Adipocyte (in vitro differentiated cells): ENCODE measurements at places on chromosomes 3 and 15.

DNA sequence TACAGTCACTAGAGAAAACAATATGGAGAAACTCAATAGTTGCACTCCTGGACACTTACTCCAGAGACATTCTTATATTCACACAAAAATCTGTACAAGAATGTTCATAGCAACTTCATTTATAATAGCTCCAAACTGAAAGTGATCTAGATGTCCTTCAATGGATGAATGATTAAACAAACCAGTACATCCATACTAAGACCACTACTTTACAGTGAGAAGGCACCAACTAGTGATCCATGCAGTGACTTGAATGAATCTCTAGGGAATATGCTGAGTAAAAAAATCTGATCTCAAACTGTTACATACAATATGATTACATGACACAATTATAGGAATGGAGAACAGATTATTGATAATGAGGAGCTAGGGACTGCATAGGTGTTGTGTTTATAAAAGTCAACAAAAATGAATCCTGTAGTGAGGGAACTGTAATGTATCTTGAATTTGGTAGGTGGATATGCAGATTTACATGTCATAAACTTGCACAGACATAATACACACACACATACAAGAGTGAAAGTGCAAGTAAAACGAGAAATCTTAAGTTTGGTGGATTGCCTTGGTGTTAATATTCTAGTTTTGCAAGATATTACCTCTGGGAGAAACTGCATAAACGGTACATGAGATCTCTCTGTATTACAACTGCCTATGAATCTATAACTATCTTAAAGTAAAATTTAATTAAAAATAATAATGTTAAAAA, 85.7 kb downstream of the SPATA16 start:
- no peak for DNase-seq

- no peak for DNase-seq
These were observed 9.9 kb upstream of the RFT1 start for GRCh38 chr3:53139906-53140846.

- DNase-seq, result no peak
These were observed 10.3 kb downstream of the ACSBG1 start for GRCh38 chr15:78224023-78224411.

- DNase-seq, result peak; percentile 37
These were observed 2.8 kb downstream of the TBC1D23 start for GRCh38 chr3:100263583-100263982.

DNA sequence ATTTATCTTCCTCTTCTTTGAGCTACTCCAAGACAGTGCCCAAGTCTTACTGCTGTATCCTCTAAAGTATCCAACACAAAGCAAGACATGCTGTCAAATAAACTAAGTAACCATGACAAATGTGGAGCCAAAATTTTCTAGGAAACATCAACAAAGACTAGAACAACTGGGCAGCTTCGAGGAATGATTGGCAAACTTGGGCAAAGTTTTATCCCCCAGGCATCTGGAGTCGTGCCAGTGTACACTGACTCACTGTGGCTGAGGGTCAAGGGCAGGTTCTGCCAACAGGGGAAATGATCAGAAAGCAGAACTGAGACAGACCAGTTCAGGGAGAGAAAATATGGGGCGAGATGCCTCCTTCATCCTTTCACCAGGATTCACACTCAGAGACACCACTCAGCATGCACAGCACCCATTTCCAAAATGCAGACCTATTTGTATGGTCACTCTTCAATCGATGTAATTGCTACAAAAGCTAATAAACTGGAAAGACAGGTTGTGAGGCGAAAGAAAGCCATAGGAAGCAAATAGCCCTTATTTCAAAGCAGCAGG, 65.8 kb downstream of the MB21D2 start:
- DNase-seq, result peak; percentile 81

DNA sequence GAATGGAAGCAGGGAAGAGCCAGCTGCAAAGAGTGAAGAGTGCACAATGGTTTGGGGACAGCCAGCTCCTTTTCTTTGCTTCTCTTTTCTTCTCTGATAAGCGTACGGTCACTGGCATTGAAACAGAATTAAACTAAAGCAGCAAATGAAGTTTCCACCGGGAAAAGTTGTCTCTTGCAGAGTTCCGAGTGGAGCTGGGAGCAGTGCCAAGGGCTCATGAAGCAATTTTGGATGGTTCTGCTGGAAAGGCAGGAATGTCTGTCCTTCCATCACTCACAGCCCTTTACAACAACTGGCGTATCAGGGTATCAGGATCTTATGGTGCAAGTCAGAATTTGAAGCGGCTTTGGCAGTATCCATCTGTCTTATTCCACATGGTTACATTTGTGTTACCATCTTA, 1042.9 kb downstream of the NTRK3 start:
- DNase-seq, result no peak

GRCh38 chr3:195260280-195260905, 10.6 kb downstream of the XXYLT1 start:
- DNase-seq, result peak; percentile 16

GRCh38 chr3:72143322-72143721, 358.4 kb upstream of the PROK2 start:
- peak; percentile 43 for DNase-seq

GRCh38 chr3:147656023-147656422, 246.9 kb downstream of the ZIC1 start:
- DNase-seq, result no peak

DNA sequence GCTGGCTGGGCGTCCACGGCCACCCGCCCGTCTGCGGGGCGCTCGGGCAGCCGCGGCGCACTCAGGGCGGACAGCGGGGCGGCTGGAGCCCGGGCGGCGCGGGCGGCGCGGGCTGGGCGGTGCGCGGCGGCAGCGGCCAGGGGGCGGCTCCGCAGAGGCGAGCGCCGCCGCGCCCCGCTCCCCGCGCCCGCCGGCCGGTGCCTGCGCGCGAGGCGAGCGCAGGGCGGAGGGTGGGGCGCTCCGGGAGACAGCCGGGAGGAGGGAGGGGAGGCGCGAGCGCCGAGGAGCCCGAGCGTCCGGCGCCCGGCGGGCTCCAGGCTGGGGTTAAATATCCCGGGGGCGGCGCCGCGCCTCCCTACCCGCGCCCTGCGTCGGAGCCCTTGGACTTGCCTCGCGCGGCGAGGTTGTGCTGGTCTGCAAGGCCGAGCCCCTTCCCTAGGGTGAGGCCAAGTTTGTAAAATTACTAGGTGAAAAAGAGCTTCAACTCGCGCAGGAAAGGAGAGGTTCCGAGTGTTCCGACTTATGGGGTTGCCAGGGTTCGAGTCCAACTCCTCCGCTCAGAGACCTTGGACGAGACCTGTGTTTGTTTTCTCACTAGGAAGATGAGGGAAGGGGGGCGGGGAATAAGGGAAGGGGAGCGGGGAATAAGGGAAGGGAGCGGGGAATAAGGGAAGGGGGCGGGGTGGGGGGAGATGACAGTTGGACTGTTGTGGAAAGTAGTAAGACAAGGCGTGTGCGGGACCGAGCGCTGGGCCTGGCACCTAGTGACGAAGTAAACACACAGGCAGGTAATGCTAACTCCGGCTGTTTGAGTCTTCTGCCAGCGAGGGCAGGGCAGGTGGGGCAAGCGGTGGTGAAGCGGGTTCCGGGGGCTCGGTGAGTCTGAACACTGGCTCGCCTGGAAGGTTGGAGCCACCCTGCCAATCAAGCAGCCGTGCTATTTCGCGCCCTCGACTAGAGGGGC, at the start of gene TNFAIP8L3:
Gene TNFAIP8L3 (minus strand): TSS at position 301 of the 964 bp plus-strand sequence. CDS start 311 bp downstream, outside the sequence.
- DNase-seq, result peak; percentile 67

GRCh38 chr15:92231461-92231860, 162.2 kb upstream of the ST8SIA2 start:
- DNase-seq, result no peak

DNA sequence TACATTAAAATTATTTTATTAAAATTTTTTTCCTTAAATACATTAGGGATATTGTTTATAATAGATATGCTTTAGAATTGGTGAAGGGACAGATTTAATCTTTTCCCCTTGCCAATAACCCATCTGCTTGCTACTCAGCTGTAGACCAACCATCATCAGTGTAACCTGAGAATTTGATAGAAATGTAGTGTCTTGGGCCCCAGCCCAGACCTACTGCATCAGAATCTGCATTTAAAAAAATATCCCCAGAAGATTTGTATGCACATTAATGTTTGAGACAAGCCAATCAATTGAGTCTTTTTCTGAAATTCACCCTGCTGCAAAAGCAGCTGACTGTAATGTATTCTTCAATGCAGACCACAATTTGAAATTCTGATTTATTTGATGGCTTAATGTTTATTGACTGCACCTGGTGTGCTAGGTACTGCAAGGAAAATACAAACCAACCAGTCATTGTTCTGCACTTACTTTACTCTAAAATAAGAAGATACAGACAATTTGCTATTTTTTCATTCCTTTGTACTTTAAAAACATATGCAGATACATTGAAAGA, 190.7 kb upstream of the SGO1 start:
- DNase-seq, result no peak

DNA sequence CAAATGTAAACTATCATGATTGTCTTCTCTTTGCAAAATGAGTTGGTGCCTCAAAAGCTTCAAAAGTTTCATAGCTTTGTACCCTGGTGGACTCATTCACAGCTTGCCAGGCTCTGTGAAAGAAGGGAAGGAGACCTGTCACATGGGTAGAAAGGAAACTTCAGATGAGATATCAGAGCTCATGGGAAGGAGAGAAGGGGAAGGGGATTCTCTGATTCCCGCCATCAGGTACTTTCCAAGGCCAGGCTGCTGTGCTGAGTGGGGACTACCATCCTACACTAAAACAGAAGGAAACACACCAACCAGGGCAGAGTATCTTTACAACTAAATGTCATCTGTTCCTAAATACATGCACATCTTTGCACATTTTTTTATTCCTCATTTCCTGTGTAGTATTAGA, 9.2 kb downstream of the ILDR1 start:
- no peak for DNase-seq

DNA sequence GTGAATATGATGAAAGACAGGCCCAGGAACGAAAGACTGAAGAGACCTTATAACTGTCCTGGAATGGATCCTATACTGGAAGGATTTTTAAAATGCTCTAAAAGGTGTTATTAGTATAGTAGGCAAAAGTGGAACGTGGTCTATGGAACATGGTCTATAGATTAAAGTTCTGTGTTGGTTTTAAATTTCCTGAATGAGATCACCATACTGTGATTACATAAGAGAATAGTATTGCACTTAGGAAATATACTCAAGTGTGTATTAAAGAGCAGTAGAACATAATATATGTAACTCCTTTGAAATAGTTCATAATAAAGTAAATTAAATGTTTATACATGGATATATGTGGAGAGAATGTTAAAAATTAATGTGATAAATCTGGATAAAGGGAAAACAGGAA, 68.2 kb downstream of the SPRED1 start:
- no peak for DNase-seq

GRCh38 chr15:39124553-39125171, 456.2 kb upstream of the THBS1 start:
- DNase-seq, result no peak

DNA sequence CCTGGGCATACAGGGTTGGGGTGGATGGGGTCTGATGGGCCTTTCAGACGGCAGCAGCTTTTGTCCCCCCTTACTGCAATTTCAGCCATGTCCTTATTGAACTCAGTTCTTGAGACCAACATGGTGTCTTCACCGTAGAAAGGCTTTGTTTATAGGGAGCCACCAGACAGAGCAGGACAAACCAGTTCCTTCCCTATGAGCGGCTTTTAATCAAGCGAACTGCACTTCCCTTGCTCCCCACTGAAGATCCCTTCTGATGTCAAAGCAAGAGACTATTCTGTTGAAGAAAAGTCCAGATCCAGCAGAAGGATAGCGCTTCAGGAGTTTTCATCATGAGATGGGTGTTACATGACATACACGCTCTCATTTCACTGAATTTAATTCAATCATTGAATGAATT, 100.4 kb downstream of the CD47 start:
- no peak for DNase-seq

DNA sequence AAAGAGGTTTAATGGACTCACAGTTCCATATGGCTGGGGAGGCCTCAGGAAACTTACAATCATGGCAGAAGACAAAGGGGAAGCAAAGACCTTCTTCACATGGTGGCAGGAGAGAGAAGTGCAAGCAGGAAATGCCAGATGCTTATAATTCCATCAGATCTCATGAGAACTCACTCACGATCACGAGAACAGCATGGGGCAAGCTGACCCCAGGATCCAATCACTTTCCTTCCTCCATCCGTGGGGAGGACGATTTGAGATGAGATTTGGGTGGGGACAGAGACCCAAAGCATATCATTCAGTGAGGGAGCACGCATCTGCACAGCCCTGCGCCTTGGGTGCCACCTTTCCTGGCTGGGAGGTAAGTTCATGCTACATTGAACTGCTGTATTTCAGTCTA, 234.1 kb upstream of the ATP10A start:
- no peak for DNase-seq

GRCh38 chr3:161310649-161311423, 60.5 kb downstream of the SPTSSB start:
- DNase-seq, result no peak

DNA sequence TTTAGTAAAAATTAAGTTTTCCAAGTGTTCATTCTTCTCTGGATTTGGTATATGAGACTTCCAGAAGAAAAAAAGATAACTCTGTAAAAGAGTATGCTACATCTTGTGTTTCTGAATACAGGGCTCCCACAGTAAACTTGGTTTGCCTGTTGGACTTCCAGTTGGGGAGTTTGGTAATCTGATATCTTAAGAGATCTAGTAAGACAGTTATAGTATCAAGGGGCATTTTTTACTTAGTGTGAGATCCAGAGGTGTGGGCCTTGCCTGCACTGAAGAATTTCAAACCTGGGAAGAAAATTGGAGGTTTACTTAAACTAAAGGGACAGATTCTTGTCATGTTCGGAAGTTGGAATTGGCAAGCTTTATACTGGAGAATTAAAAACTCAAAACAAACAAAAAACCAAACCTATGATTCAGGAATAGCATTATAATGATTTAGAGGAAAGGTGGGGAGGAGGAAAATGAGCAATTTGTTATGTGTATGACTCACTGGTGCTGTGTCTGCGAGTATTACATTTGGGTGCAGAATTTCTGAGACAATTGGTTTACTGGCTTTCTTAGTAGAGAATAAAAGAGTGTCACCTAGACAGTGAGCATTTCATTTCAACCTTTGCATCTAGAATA, 58.9 kb upstream of the ULK4 start:
- peak; percentile 69 for DNase-seq

GRCh38 chr15:62306851-62307504, 141.9 kb upstream of the C2CD4B start:
- DNase-seq, result peak; percentile 86

DNA sequence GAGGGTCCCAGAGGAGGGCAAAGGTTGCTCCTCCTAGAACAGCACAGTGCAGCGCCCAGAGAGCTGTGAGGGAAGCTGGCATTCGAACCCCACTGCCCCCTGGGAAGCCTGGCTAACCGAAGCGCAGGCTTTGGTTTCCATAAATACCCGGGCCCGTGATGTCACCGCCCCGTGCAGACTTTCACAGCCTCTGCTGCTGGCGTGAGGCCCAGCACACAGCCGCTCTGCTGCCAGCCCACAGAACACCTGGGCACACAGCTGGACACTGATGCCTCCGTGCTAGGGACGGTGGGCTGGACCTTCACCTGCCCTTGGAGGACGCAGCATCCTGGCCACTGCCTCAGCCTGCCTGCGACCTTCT, 1.0 kb downstream of the IQSEC1 start:
- DNase-seq, result peak; percentile 18
